ENCODE measurements at places on chromosomes 5 and 9.

- DNase-seq, result no peak
These were observed 134.0 kb downstream of the SNX18 start for GRCh38 chr5:54651482-54652076.

- no peak for DNase-seq
These were observed 1011.5 kb upstream of the ACO1 start for GRCh38 chr9:31372799-31373587.

DNA sequence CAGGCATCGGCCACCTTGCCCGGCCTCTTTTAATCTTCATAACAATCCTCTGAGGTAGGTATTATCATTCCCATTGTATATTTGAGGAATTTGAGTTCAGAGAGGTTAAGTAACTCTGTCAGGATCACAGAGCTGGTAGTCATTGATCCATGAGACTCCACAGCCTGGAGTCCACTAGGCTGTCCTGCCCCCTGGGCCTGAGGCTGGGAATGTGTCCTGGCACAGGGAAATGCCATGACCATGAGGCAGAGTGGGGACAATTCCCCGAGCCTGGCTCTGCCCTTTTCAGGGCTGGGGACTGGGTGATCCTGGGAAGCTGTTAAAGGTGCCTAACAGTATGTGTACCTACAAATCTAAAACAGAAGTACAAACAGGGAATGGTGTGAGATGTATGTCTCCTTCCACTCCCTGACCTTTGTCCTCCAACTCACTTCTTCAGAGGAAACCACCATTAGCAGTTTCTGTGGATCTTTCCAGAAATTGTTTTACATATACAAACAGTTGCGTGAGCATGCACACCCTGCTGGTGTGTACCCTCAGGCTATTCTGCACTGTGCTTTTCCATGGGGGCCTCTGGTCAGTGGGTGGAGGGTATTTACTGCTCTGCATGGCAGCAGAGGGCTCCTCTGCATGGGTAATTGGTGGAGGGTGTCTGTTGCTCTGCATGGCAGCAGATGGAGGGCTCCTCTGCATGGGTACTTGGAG is 53.8 kb downstream of the NDST1 start:
- DNase-seq, result no peak

DNA sequence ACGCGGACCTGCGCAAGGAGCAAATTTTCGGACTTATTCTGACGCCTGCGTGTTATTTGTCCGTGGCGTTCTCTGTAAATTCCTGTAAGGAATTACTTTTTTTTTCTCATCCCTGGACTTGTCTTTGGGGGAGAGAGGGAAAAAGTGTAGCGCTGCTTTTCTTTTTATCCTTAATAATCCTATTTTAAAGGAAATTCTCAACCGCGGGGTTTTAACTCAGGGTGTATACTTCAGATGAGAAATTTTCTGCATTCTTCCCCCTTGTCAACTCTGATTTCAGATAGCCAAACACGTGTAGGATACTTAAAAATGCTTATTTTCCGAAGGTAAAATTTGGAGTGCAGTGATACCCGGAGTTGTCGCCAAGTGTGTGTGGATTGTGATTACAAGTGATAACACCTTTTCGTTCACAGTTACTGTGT is 853 bp downstream of the DCP2 start:
- DNase-seq, result peak; percentile 10

DNA sequence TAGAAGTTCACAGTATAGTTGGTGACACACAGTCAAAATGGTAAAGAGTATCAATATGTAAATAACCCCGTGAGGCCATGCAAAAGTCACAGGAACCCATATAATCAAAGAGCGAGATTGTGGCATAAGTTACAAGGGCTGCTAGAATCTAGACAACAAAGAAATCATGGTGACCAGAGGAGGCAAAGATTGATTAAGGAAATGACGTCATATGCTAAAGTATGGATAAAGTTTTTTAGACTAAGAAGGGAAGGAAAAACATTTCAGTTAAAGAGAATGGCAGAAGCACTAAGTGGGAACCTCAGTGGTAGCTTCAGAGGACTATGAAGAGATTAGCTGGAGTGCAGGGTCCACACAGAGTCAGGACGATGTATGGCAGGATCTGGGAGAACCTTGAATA is 330.3 kb downstream of the NFIB start:
- DNase-seq, result no peak

DNA sequence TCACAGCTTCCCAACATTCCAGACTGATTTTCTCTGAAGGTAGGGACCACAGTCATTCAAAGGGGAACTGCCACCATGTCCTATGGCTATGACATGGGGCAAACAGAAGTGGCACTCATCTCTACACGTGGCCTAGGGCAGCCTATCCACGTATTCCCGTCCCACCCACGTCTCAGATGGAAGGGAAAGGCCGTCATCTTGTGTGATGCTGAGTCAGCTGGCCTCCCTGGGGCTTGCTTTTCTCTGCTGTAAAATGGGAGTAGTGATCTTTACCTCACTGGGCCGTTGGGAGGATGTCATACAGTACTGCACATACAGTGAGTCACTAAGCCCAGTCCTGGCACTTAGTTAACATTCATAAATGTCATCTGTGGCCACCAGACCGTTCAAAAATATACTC is 72.3 kb downstream of the RAPGEF1 start:
- peak; percentile 53 for DNase-seq

GRCh38 chr5:178899289-178899688 is 3.6 kb downstream of the ZFP2 start:
- DNase-seq, result no peak

DNA sequence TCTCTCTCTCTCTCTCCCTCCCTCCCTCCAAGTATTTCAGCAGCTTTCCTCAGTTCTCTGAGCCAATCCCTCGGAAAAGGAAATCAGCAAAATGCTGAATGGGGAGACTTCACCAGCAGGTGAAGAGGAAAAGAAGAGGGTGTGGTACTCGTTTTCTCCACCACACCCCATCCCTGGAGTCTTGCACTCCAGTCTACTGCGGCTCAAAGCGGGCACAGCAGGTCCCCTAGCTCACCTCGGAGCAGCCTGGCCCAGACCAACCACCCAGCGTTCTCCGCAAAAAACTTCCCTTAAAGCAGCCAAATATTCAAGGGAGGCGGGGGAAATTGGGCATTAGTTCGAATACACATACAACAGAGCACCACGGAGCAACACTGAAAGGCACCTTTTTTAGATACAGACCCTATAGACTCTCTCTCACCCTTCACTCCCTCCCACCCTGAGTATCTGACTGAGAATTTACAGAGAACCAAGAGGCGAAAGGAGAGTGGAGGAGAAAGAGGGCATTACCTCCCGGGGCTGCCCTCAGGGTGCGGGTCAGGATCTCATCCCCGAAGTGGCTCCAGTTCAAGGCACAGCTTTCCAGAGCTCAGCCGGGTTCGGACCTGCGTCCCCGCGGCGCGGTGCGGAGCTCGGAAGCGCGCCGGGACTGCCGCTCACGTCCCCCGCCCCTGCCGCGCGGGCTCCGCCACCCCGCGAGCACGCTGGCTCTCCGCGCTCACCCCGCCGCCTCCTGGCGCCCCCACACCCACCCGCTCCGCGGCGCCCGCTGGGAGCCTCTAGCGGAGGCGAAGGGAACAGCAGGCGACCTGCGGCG is 1638.5 kb upstream of the C9orf72 start:
- no peak for DNase-seq

DNA sequence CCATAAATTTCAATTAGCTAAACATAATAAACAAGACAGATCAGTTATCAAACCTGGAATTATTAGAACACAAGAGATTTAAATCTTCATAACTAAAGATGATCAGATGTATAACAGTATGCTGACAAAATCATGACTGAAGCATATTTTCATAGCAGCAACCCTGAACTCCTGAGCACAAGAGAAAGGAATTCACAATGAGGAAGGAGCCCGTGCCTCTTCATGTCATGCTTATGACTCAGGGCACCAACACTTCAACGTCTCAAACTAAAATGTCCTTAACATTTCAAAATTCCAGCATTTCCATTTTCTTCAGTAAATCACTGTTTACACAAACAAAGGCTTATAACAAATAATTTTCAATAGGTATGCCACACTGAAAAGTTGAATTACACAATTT is 6.7 kb downstream of the AP3B1 start:
- DNase-seq, result no peak

GRCh38 chr9:17531642-17532254 is 47.1 kb upstream of the SH3GL2 start:
- no peak for DNase-seq

DNA sequence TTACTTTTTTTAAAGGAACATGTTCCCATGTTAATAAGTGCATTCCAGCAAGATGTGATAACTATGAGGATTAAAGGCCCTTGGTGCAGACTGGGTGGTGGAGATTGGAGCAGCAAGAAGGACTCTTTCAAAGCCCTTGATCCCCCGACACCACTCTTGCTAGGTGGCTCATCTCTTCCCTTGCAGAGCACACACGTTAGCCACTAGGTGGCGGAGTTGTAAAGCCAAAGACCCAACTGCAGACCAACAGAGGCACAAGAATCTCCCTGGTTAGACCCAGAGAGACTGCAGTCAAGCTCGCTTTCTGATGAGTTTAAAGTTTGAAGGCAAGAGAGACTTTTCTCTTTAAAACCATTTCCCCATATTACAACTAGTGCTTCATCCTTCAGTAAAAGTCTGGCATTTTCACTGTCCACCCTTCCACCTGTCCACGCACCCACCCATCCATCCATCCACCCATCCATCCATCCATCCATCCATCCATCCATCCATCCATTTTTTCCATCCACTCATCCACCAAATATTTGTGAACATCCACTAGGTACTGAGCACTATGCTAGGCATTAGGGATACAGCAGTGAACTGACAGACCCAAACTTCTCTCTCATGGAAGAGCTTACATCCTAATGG is 226.9 kb downstream of the MSX2 start:
- DNase-seq, result peak; percentile 73

- no peak for DNase-seq
These were observed 67.1 kb downstream of the GRAMD2B start for GRCh38 chr5:126490167-126490940.

DNA sequence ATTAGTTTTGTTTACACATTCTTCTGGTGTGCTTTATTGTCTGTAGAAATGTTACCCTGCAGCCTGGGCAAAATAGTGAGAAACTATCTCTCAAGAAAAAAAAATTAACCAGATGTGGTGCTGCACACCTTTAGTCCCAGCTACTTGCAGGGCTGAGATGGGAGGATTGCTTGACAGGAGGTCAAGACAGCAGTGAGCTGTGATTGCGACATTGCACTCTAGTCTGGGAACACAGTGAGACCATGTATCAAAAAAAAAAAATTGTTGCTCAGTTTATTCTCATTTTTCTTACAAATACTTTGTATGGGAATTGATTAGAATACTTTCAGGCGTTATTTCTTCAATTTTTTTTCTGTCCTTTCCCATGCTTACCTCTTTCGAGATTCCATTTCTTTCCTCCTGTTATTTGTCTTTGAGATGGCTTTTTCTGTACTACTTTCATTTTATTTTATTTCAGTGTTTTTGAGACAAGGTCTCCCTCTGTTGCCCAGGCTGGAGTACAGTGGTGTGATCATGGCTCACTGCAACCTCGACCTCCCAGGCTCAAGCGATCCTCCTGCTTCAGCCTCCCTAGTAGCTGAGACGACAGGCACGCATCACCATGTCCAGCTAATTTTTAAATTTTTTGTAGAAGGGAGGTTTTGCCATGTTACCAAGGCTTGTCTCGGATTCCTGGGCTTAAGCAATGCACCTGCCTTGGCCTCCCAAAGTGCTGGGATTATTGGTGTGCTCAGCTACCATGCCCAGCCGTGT is 24.9 kb downstream of the TENT2 start:
- DNase-seq, result no peak

- DNase-seq, result no peak
These were observed 8.4 kb downstream of the OBP2B start for GRCh38 chr9:133200631-133201030.
